ENCODE measurements at places on chromosomes 7 and 10.

- DNase-seq, result no peak
Measured at GRCh38 chr10:123391275-123392028, 237.2 kb downstream of the BUB3 start.

- DNase-seq, result no peak
Measured at GRCh38 chr10:11401264-11402235, 209.9 kb downstream of the USP6NL start.

DNA sequence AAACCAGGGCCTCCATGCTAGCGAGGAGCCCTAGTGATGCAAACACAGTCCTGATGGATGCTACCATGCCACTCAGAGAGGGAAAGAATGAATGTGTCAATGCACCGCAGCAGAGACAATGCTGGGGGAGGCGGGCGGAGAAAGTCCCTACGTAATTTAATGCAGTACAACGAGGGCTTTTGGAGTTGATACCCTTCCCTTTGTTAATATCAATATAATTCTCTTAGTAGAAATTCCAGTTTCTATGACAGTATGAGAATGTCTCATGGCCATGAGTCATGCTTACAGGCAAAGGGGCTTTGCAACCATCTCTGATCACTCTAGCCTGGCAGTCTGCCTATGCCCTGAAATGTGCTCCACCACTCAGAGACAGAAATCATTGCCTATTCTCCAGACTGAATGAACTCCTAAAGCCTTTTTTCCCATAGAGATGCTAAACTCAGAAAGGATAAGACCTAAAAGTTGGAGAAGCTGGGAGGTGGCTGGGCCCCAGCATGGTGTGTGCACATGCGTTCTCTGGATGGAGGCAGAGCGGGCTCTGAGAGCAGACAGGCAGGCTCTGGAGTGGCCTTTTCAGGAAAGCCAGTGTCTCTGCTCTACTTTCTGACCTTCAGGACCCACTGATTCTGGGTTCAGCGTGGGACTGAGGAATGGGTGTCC is 20.3 kb upstream of the GIMAP2 start:
- DNase-seq, result no peak

DNA sequence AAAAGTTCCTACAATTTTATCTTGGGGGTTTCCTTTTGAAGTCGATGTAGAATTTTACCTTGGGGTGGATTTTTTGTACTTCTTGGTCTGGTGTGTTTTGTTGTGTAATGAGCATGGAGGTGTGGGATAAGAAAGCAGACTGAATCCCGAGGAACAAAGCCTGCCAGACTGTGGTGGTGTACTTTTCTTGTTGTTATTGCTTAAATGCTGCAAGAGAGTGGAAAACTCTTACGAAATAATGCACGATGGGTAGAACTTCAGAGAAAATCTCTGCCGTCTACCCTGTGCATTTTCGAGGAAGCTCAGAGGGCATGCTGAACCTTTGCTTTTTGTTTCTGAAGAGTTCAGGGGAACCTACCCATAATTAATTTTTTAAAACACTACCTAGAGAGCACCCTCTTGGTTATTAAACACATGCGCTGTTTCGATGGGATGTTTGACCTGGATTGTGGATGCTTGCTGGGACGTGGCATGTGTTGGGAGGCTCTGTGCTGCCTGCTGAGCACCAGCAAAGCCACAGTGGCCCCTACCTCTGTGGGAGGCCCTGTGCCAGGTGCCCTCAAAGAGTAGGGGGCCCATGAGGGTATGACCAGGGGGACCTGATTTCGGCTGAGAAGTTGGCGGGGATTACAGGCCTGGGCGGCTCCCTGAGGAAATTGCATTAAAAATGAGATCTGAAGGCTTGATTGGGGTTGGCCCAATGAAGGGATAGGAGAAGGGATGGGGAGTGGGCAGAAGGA is 94.1 kb downstream of the TCF7L2 start:
- DNase-seq, result no peak

- DNase-seq, result no peak
Measured at GRCh38 chr7:131108212-131108940, 219.3 kb upstream of the MKLN1 start.

DNA sequence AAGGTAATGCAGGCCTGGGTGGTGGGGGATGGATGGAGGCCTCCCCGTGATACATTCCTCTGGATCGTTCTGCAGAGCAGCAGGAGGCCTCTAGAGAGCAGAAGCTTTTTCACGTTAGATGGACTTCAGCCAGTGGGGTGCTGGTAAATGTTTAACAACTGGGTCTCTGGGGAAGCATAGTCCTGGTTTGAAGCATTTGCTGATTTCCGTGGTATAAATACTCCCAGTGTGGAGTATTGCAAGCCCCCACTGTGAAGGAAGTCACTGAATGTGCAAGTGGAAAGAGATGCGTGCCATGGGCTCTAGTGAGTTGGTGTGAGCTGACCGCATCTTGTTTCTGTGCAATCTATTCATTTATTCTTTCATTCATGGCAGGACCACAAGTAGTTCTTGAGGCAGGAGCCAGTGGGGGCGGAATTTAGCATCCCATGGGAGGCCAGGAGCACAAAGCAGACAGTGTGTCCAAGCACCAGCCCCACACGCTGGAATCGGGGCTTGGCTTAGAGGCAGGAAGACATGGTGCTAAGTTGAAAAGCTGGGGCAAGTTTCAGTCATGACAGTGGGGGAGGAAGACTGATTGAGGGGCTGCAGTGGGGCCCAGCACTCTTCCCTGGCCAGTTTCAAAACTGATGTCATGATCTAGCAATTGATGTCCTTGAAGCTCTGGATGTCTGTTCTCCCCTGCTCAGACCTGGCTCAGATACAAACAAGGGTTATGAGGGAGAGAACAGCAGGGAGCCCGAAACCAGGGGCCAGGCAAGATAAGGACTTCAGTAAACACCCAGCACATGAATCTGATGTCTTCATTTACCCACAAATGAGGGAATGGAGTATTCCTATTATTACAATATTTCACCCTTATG is 280.9 kb upstream of the LYZL1 start:
- DNase-seq, result no peak

GRCh38 chr7:3289996-3290395 is 11.1 kb upstream of the SDK1 start:
- no peak for DNase-seq

All from activated T-cell treated with anti-CD3 and anti-CD28 coated beads for 1 hour (primary cell).